ENCODE measurements at places on chromosomes 13 and 19.
A peak's percentile ranks its signal among the peaks of the same experiment; 100 is the strongest.

GRCh38 chr19:49148784-49149651 is 6.2 kb downstream of the HRC start:
- peak; percentile 74 for DNase-seq

DNA sequence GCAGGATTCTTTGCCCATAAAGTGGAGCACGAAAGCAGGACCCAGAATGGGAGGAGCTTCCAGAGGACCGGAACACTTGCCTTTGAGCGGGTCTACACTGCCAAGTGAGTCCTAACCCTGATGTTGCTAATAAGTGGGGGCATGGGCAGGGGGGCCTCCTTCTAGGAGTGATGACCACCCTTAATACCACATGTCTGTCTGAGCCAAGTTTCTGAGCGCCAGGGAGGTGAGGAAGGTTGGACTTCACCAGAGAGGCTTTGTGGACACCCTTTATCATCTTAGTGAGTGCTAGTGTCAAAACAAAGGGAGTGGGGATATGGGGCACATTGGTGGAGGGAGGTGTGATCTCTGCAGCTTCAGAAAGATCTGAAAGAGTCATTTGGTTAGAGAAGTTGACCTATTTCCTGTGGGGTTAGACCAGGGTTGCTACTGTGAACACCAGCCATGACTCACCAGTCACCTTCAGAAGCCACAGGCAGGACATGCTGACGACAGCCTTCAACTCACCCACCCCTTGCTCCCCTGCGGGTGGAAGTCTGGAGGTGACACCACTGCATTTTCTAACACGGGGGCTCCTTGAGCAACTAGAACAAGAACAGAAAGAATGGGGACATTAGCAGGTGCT is 8.8 kb downstream of the ALOX5AP start:
- peak; percentile 64 for DNase-seq

- DNase-seq, result no peak
These were observed 94.7 kb upstream of the RAP2A start for GRCh38 chr13:97339019-97339987.

DNA sequence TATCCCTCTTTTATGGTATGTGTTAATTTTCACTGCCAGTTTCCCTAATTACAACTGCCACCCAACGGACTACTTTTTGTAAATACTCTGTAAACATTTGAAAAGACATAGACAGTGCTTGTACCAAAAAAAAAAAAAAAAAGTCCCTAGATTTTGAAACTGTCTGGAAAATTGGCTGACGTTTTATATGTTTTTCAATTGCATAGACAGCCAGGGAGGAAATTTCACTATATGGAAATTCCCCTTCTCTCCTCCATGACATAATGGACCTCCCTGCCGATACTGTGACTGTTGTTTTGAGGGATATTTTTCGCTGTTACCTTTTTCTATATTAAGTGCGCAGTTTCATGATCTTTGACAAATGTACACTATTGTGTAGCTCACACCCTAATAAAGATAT is 43.4 kb downstream of the C13orf42 start:
- no peak for DNase-seq

DNA sequence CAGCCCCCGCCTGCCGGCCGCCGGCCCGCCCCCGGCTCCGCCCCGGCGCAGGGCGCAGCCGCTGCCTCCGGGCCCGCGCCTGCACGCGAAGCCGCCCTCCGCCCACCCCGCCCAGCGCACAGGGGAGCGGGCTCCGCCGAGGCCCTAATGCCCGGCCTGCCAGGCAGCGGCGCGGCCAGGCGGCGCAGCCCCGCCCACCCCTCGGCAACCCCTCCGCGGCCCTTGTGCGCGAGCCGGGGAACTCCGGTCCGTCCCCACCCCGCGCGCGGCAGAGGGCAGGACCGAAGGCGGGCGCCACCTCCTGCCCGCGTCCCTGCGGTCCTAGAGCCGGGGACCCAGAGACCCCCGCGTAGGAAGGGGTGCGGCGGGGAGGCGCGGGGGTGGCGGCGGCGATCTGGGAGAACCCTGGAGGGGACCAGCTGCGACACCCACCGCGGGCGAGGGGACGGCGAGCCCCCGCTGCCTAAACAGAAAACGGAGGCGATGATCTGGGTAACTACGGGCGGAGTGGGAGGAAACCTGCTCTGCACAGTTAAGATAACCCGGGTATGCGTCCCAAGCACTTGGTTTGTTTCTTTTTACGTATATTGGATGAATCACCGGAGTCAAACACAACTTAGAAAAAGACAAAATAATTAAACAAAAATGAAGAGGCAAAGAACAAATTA is 350 bp upstream of the USP12 start:
- DNase-seq, result peak; percentile 84

DNA sequence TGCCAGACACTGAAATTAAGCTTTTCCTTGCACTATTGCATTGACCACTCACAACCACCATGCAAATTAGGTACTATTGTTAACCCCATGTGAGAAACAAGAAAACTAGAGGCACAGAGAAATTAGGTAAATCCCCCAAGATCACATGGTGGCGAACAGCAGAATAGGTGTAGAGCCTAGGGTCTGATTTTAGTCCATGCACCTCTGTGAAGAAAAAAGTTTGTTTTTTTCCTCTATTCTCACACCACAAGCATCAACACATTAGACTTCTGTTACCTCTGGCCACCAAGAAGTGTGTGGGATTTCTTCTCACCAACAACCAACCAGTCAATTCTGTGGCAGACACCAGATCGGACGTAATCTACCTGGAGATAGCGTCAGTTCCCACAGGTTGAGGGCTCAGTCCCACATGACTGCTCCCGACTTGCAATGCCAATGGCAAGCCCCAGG is 391.9 kb downstream of the COG6 start:
- DNase-seq, result no peak

GRCh38 chr13:112248862-112249592 is 127.1 kb upstream of the SPACA7 start:
- DNase-seq, result no peak

DNA sequence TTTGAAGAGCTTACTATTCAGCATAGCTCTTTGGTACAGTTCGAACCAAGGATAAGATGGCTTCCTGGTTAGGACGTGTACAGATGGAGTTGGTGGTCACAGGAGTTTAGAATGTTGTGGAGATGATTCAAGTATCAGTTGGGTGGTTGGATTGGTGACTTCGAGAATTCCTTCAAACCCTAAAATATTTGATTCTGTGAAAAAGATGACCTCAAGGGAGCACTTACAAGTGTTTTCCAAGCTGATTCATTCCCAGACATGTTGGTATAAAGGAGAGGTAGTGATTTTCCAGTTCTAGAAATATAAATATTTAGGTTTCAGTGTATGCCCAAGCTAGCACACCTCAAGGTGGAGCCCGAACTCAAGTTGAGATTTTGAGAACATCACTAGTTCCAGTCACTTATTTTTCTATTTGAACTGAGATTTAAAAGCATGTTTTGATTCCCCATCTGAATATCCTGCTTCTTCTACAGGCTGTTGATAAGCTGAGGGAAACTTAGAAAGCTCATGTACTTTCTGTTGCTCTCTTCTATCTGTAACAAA is 306.1 kb downstream of the DCT start:
- DNase-seq, result no peak

DNA sequence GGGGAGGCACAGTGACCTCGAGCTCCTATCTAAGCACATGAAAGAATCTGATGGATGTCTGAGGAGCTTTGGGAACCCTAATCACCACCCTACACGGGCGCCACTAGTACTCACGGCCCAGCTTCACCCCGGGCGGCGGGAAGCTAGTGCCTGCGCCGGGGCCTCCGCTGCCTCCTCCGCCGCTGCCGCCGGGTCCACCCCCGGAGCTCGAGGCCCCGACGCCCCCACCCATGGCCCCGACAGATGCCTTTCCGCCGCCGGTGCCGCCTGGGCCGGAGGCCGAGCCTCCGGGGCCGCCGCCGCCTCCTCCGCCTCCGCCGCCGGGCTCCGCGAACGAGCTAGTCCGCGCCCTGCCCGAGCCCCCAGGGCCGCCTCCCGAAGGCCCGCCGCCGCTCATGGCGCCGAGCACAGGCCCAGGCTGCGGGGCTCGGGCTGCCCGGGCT is 312 bp downstream of the GSK3A start:
- no peak for DNase-seq

DNA sequence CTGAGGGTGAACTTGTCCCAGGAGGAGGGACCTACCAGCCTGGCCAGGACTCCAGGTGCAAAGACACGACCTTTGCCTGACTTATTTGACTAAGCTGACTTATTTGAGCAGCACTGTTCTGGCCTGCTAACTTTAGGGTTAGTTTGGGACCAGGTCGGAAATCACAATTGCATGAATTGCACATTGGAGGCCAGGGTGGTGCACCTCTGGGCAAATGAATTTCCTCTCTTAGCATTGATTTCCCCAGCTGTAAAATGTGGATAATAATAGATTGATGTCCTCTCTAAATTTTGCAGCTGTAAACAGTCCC is 1.4 kb upstream of the BST2 start:
- no peak for DNase-seq

DNA sequence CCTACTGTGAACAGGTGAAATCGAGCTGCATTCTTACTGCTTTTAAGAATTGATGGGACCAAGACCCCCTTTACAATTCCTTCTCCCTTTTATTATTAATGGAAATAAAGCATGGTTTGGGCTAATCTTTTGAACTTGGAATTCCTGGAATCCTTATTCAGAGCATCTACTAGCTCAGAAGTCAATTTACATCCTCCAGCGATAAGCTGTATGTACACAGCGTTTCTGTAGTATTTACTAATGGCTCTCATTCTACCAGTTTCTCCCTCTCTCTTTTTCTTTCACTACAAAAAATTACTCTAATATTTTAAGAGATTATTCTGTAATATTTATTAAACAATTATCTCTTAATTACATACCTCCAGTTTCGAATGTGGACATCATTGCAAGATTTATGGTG is 31.5 kb downstream of the FREM2 start:
- no peak for DNase-seq

DNA sequence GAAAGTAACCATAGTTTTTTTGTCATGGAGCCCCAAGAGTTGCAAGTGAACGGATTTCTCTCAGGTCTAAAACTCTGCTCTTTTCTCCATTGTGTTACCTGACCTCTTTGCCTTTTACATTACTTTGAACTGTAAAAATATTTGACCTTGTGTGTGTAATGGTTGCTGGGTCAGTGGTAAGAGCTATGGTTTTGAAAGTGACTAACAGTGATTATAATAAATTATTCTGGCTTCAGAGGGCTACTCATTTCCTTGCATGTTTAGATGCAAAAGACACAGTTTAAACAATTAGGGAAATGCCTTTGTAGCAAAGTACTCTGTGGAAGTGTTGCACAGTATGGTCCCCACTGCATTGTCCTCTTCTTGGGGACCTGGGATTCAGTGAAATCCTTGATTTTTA is 29.3 kb upstream of the PSG8 start:
- no peak for DNase-seq

DNA sequence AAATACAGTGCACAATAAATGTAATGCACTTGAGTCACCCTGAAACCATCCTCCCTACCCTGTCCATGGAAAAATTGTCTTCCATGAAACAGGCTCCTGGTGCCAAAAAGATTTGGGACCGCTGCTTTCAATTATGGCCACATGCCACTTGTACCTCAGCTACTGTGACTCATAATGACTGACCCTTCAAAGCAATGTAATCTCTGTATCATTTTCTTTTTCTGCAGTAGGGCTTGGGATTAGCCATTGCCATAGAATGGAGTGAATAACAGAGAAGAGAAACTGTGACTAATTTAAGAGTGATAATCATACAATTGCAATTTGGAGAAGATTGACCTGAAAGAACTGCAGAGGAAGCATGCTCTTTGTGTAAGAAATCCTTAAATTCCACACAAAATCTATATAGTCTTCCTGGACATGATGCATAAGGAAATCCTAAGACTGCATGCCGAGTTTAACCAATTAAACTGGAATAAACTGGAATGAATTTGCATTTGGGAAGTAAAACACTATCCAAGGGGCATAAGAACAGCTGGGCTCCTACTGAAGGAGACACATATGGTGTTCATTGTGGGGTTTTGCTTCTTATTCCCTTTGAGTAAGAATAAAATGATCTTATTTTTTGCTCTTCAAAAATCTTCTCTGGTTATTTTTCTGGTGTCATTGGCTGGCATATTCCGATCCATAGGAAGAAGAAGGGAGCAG is 59.5 kb upstream of the SLC7A1 start:
- no peak for DNase-seq

GRCh38 chr13:39326469-39327171 is 276.4 kb downstream of the LHFPL6 start:
- DNase-seq, result no peak

DNA sequence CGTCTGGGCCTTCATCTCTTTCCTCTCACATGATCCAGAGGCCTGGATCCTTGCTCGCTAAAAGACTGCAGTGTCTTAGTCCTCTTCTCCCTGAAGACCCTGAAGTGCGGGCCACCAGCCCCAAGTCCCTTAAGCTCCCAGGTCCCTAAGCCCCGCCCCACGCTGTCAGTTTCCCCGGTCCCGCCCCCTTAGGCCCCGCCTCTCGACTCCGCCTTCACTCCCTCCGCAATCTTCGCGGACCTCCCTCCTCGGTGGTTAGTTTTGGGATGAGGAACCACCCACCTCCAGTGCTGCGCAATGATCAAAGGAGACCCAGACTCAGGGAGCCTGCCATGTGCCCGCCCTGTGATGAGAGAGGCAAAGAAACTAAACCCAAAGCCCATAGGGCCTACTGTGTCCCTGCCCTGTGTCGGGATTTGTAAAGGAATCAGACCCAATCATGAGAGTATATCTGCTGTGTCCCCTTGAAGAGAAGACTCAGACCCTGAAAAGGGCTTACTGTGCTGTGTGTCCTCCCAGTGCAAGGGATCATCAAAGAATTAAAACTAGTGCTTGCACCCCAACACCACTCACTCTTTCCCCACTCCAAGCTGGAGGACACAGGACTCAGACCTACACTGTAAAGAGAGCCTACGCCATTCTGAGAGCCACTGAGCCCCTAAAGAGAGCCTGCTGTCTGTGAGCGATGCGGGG is 3.0 kb upstream of the COX6B1 start:
- peak; percentile 83 for DNase-seq

DNA sequence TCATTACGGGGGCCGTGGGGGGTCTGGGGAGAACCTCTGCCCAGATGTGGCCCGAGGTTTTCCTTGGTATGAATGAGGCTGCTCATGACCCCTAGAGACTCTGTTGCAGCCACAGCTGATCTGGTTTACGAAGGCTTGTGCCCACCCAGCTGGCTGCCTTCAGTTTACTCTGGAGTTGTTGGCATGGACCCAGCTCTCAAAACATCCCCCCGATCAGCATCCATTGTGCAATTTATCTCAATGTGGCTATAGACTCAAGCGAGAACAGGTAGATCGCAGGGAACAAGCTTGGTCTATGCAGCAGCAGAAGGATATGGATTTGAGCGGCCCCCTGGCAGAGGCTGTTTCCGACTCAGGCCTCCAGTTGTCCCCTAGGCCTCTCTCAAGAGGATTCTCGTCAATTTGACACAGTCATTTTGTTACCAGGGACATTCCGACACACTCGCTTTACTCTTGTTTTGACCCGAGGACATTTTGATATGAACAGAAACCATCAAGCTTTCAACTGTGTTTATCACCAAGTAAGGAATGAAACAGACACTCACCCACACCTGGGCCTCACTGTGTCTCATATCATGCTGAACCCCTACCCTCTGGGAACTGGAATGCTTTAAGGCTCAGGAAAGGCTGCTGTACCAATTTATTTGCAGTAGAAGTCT is 161.5 kb downstream of the KATNAL1 start:
- DNase-seq, result no peak

- DNase-seq, result no peak
These were observed 309.5 kb downstream of the TEX29 start for GRCh38 chr13:111629926-111630325.

- DNase-seq, result peak; percentile 88
These were observed 8.0 kb downstream of the NAPSA start for GRCh38 chr19:50357178-50358100.

GRCh38 chr13:35744144-35744543 is 267.7 kb upstream of the MAB21L1 start:
- no peak for DNase-seq

GRCh38 chr19:54523403-54523802 is 20.8 kb downstream of the LAIR2 start:
- peak; percentile 32 for DNase-seq
